ENCODE measurements at places on chromosomes 12 and 14.

DNA sequence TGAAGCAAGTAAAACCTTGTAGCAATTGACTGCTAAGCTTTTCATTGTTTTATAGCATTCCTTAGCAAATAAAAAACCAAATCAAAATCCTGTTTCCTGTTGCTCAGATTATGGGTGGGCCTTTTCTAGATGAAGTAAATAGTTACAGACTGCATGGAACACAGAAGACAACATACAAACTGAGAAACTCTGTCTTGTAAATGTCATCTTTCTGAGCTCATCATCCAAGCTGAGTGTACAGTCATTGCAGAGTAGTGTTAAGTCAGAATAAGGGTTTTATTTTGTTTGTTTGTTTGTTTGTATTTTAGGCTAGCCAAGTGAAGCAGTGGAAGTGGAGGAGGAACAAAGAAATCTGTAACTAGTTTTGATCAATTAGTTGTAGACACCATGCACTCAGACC, 24.4 kb upstream of the BTG1 start:
- DNase-seq: no peak

DNA sequence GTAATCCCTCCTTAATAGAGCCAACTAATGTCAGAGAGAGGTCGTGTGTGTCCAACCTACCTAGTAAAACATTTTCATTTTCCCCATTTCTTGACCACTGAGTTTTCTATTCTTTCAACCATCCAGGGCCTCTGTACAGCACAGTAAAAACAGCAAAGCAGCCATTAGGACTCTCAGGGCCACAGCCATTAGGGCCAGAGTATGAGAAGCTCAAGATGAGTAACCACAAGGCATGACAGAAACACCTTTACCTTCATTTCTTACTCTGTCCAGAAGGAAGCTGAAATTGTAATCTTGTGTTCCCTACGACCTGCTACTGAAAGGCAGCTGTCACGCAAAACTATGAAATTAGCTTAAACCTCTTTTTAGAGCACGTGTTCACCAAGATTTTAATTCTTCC, 2.3 kb downstream of the SPPL3 start:
- DNase-seq: peak; percentile 29

- no peak for DNase-seq
These were observed 1.1 kb downstream of the SMIM10L1 start for GRCh38 chr12:11171969-11172675.

DNA sequence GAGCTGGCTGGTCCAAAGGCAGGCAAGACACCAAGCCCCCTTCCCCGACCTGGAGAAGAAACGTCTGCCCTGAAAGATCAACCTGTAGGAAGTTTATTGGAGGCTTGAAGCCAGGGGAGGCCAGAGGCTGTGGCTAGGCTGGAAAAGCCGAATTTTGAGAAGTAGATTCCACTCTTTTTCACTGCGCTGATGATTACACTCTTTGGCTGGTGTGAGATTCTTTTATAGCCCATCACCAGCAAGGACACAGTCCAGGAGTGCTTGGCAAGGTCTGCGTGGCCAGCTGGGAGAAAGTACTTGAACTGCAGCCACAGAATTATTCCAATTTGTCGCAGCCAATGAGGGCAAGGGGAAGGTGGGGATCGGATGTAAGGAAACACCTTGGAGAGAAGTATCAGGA, 45.0 kb downstream of the SYNE3 start:
- DNase-seq: no peak

DNA sequence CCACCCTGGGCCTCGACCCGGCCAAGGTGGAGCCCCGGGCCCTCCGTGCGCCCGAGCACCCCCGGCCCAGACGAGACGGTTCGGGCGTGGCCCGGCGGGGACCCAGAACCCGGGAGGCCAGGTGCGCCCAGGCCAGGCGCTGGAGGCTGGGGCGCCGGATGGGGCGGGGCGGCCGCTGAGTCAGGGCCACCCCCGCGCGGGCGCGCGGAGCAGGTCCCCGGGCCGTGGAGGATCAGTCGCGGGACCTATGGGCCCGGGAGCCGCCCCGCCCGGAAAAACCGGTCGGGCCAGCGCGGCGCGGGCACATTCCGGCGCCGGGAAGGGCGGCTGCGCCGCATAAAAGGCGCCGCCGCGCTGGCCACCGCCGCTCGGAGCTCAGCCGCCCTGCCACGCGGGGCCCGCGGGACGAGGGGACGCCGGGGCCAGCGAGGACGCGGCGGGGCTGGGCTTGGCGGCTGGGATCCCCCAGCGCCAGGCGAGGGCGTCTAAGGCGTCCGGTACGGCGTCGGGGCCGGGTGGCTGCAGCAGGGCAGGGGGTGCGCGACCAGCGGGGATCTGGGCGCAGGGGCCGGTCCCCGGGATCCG, 21.5 kb upstream of the KIF26A start:
- no peak for DNase-seq

DNA sequence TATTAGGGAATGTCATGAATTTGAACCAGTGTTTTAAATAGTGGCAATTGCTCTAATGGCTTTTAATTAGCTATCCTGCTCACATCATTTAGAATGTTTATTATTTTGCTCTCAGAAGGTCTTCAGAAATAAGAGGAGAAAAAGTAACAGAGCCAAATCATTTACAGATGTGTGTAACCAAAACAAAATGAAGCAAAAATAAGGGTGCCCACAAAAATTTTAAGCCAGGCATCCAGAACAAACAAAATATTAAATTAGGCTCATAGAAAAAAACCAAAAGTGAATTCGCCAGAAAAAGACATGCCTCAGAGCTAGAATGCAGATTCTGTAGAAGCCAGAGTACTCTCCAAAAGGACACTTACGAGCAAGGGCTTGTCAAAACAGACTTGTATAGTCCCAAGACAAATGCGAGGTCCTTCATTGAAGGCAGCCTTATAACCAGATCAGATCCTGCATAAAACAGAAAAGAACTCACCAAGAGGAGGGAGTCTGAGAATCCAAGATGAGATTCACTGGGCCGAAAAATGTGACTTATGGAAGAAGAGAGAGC, 20.2 kb upstream of the SERPINA1 start:
- DNase-seq: no peak

GRCh38 chr12:71029302-71029701, 108.8 kb upstream of the PTPRR start:
- DNase-seq: no peak

GRCh38 chr14:28785096-28785952, 18.7 kb downstream of the FOXG1 start:
- no peak for DNase-seq

DNA sequence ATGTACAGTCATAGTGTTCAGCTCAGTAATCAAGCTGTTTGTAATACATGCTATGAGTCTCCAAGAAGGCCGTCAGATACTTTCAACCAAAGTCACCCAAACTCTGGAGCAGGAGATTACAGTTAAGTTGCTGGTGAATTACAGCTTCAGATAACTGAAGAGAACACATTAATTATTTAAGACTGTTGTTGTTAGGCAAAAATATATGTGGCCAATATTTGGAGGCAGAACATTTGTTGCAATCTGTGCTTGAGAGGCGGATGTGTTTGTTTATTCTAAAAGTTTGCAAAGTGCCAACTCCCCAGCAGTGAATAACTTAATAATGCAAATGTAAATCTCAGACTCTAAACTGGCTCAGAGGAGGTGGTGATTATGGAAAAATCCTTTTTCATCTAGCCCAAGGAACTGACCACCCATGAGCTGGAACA, 300.7 kb upstream of the TBX3 start:
- no peak for DNase-seq

GRCh38 chr14:75328558-75329155, 50.0 kb downstream of the FOS start:
- no peak for DNase-seq

DNA sequence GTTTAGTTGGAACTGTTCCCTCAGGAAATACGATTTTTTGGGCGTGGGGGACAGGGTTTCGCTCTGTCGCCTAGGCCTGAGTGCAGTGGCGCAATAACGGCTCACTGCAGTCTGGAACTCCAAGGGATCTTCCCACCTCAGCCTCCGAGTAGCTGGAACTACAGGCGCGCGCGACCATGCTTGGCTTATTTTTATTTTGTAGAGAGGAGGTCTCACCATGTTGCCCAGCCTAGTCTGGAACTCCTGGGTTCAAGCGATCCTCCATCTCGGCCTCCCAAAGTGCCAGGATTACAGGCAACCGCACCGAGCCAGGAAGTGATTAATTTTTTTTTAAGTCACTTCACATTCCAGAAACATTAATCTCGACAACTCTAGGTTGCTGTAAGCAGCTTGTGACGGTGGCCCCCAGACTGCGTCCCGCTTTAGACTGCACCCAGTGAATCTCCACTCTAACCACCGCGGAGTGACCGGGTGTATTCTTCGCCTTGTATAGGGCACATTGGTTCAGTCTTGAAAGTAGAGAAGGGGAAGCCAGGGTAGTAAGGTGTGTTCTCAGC, 830 bp upstream of the MIS18BP1 start:
- DNase-seq: no peak

DNA sequence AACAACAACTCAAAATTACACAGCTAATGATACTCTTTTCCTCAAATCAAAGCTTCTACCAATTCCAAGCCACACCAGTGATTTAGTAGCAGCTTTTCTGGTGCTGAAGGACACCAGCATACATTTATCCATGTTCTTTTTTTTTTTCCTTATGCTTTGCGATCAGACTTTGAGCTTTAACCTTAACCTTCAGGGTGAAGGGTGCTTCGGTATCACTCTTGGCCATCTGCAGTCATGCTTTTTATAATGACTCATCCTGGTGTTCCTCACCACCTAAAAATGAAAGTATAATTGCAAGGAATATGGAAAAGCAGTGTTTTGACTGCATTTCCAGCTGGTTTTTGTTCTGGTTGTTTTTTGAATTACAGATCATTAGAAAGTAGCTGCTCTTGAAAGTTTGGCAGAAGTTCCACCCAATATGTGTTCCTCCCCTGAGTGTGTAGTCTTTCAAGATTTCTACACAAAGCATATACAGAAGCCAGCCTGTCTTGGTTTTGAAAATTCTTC, 1.3 kb upstream of the SLC41A2 start:
- no peak for DNase-seq

DNA sequence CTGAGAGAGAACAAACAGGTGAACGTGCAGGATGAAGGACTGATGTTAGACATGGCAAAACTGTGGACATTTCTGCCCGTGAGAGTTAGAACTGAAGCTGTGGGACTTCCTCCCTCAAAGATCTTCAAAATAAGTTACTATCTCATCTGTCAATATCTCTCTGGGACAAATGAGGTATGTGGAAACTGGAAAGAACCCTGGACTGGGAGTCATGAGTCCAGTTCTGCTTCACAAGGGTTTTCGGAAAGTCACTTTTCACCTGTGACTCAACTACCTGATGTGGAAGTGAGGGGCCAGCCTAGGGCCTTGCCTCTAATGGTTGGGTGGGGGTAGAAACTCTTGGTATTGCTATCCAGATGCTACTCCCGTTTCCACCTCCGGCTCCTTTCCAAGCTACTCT, 47.3 kb downstream of the RAB35 start:
- DNase-seq: no peak

- DNase-seq: no peak
These were observed 75.2 kb upstream of the RPH3A start for GRCh38 chr12:112716099-112717093.

DNA sequence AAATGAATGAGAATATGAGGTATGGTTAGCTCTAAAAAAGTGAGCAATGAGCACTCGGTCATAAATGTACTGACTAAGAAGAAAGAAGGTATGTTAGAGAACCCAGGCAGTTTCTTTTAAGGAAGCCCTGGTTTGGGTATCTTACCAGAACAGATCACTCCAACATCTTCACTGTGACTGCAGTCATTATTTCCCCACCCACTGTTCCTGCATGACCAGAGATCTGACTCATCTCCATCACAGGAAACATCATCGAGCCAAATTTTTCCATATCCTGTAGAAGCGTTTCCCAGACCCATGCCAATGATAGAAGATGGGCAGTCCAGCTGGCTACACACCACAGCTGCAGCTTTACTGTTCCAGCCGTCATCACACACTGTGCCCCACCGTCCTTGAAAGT, 48.0 kb downstream of the CD163L1 start:
- no peak for DNase-seq

GRCh38 chr12:76860256-76860655, 18.6 kb downstream of the CSRP2 start:
- no peak for DNase-seq

- no peak for DNase-seq
These were observed 158.9 kb downstream of the TMX1 start for GRCh38 chr14:51398898-51399297.

DNA sequence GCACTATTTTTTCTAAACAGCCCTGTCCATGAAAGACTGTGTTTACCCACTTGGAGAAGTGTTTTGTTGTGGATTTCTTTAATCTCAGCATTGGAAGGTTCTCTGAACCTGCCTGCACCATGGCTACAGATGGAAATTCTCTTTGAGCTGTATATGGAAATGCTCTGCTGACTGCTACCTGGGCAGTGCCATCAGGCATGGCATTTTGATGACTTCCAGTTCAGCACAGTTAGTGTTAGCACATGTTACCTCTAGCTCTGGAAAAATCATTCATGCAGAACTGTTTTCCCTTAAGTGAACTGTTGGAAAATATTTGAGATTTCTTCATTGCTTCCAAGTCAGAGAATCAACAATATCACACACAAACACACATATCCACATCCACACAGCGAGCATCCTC, 52.6 kb upstream of the RIC8B start:
- no peak for DNase-seq

DNA sequence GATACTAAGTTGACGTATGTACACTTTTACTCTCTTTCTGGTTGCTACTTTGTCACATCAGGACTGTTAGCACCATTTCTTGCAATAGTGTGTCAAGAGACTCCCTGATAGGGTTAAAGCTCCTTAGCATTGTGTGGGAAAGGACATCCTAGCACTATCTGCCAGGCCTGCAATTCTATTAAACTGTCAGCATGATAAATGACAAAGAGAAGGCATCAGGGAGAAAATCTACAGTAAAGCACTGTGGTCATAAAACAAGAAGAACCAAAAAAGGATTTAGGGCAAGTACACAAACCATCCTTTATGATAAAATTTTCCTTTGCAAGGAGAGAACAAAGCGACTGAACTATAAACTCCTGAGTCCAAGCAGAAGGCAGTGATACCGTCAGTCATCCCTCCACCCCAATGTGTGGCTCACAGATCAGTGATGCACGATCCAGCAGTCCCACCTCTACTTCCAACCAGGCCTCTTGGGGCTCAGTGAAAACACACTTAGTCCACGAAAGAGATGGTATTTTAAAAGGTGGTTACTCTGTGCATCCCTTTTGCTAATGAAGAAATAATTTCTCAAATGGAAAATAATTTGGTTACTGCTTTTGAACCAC, 31.4 kb upstream of the SLC35F4 start:
- no peak for DNase-seq

DNA sequence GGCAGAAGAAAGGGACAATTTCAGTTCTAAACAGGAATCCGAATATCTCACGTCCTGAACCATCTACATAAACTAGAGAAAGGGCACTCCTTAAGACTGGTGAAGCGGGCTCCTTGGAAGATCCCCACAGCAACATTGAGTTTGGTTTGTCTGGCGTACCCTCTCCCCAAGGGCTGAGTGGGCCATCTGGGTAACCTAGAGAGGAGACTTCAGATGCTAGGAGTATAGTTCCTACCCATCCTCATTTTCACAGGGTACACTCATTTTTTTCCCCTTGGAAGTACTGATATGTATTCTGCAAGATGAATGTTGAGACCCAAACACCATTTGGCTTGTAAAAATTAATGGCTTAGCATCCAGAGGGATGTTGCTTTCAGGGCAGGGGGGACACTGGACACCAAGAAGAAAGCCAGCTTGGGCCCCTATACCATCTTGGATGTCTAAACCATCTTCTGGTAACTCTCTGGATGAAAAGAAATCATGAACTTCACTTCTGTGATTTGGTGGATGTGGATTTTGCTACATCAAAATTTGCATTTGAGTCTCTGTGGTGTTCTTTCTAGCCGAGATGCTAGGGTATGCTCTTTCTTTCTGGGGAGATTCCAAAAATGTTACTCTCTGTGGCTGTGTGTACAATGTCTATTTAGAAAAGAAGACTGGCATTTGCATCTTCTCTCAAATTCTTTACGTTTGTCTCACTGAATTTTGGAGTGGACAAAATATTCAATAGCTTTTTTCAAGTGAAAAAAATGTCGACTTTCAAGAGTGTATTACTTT, 97.7 kb downstream of the ETV6 start:
- DNase-seq: no peak

Measured in GM10248 (cell line).